ENCODE measurements at places on chromosomes 13 and 19. TPM values are rescaled to one million over a fixed set of nuclear protein-coding genes. Genes with fewer than 3 reads are reported as not detected.

GRCh38 chr19:33047422-33047821 is 17.3 kb downstream of the RHPN2 start:
- DNase-seq = peak; percentile 99

GRCh38 chr19:4375164-4376027 is 25.0 kb downstream of the SH3GL1 start:
- peak; percentile 82 for DNase-seq

GRCh38 chr19:19420570-19421298 is 15.3 kb downstream of the GATAD2A start:
- DNase-seq = no peak

DNA sequence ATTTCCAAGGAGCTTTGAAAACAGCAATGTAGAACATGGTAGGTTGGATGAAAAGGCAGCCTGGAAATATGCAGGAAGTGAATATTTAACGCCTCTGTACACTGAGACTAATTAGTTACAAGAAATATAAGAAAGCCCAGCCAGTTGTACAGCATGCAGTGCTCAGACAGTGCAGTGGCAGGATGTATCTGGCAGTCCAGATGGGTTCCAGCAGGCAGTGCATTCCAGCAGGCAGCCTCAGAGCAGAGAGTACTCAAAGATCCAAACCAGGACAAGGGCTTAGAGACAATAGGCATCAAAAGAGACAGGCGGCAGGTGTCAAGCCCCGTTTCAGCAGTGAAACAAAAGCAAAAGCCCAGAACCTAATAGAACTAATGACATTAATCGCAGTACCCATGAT is 2776.3 kb downstream of the PCDH9 start:
- no peak for DNase-seq

DNA sequence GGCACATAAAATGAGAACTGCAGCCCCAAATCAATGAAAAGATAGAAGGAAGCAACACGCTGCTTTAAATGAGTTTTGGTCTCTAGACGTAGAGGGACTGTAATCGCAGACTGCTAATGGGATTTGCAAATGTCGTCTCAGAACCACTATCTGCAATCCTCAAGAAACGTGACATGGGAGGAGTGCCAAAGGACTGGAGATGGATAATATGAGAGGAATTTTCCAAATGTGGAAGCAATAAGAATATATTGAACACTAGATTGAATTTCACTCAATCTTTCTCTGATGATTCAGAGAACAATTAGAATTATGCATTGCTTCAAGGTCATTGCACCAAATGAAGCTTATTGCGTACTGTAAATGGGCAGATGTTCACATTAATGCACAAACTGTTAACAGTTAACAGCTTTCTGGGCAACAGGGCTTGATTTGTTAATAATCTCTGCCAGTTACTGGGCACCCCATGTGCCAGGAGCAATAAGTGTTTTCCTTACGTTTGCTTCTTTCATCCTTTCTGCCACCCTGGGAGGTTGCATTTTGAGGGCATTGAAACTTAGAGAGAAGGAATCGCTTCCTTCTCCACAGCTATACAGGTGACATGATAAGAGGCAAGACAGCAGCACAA is 62.8 kb upstream of the WASF3 start:
- no peak for DNase-seq

Gene ZNF835
- total RNA-seq = not detected

Gene CGB2
- total RNA-seq = not detected

Gene ANGPTL4
- not detected for total RNA-seq
